Esophagus mucosa (tissue), 1 donor: ENCODE measurements at places on chromosomes 5 and 9. TPM values are rescaled to one million over a fixed set of nuclear protein-coding genes. Genes with fewer than 3 reads are reported as not detected.
A peak's percentile ranks its signal among the peaks of the same experiment; 100 is the strongest.

PAIP1 gene
- total RNA-seq: 50.4 TPM

FBP1 gene
- 1.2 TPM for total RNA-seq

DNA sequence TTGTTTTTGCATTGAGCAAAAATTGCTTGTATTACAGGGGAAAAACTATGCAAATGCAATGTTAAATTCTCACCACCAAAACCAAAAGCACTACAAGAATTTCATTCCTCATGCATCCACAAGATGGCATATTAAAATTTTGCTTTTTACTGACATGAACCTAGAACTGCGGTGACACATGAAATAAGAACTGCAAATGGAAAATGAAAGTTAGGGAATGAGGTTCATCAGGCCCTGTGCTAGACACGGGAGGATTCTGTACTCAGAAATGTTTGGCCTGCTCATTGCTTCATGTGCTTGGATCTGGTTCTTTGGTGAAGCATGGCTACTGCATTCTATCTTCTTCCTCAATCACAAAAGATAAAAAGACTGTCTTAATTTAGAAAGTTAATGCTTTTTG lies 9.1 kb upstream of the RFK start:
- ATAC-seq: peak; percentile 55

DNA sequence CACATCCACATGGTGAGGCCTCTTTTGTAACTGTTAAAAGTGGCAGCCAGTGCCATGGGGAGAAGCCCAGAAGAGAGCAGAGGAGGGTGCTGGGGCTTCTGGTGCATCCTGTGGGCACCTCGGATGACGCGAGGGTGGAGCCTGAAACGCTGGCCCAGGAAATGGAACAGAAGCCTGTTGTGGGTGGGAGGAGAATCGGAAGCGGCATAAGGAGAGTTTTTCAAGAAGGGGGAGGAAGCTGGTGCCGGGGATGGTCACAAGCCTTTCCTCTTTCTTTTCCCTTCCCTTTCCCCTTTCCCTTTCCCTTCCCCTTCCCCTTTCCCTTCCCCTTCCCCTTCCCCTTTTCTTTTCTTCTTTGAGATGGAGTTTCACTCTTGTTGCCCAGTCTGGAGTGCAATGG lies 12.9 kb downstream of the ANKRD33B start:
- no peak for ATAC-seq

GRCh38 chr5:6652025-6652424 lies 18.8 kb downstream of the SRD5A1 start:
- ATAC-seq: no peak
